ENCODE measurements at places on chromosomes 11 and 22.
A peak's percentile ranks its signal among the peaks of the same experiment; 100 is the strongest.

DNA sequence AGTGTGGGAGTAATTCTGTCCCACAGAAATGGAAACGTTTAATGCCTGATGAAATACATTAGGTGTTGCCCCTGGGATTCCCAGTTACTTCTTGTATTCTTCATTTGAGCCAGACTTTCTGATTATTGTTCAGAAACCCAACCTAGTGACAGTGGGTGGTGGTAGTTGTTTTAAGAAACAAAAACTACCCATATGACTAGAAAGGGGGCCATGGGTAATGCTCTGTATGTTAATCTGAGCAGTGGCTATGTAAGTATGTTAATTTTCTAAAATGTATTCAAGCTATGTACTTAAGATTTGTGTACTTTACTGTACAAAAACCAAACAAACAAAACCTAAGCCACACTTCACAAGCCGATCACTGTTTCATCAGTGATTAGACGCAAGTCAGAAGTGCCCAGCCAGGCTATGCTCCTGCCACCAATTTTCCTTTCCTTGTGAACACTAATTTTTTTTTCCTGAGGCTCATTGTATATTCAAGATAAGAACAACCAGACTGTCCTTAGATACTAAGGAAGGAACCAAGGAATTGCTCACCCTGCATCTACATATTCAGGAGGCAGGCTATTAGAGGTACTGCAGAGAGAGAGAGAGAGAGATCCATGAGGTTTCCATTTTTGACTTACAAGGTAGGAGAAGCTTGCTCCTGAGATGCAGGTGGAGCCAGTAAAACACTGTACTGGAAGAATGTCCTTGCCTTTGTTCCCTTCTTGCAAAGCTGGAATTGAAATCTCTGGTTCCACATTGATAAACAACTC, 122.7 kb downstream of the DBX1 start:
- DNase-seq: no peak

DNA sequence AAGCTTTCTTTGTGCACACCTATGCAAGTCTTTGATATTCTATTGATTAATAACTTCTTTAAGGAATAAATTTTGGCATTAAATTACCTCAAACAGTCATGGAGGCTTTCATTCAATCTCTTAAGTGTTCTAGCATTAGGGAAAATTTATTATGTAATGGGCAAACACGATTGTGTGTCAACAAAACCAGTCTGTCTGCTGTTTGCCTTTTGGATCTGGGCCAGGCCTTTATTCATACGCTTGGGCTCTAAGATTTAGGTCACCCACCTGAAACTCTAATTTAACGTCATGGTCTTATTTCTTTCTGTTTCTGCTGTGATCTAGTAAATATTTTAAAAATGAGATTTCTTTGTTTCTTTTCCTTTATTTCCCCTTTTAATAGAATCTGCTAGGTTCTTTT, 1270.6 kb downstream of the LRRC4C start:
- DNase-seq: no peak

DNA sequence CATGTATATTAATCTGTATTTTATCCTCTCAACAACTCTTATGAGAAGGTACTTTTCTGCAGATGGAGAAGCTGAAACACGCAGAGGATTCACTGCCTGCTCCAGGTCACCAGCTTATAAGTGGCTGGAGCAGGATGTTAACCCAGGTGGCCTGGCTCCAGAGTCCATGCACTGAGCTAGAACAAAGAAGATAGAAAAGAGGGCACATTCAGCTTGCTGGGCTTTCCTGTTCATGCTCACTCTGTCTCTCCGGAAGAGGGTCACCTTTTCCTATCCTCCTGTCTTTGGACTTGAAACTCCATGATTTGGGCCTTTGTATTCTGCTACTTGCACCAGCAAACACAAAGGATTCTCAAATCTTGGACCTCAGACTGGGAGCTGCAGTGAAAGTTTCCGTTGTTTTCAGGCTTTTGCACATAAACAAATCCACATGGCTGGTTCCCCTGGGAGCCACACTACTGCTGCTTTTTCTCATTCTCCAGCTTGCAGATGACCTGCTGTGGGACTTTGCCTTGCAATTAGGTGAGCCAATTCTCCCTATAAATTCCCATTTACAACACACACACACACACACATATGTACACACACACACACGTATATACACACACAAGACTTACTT, 117.3 kb upstream of the GRK3 start:
- no peak for DNase-seq

DNA sequence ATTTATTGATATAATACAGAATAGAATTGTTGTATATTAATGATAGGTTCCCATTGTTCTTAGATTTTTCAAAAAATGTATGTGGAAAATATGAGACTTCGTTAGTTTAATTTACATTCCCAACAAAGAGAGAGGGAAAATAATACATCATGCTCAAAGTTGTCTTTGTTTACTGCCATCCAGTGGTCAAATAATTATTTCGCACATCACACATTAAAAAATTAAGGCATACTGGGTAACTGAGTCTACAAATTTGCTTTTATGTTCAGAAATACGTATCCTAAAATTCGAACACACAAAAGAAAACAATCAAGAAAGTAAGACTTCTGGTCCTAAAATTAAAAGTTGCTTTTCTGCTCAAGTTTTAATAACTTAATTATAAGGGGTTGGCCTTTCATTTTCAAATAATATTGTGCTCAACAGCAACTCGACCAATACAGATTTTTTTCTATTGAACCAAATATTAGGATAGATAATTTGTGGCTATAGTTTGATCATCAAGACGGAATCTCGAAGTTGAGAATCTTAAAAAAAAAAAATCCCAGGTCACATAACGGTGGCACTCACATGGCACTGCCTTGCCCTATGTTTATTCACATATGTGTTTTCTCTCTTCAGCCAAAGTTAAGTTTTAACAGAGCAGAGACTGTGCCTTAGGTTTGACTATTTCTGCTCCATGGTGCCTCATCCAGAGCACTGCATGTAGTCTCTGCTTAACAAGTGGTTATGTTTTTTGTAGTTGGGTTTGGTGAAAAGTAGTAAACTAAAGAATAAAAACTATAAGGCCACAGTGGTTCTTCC, 12.3 kb downstream of the PDGFD start:
- no peak for DNase-seq

DNA sequence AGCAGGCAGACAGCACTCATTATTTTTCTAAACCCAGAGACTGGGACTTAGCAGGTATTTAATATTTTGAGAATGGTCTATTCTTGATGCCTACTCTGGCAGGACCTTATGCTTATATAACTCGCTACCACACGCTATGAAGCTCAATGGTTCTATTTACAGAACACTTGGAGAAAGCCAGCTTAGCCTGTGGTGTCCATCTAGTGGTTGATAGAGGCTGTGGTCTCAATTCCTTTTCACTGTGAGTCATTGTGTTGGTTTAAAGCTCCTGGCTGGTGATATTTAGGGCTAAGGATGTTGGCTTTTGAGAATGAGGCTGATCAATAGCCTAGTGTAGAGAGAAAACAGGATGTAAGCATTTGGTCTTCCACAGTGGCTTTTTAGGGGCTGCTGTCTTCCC, 206.4 kb downstream of the DBX1 start:
- DNase-seq: no peak

DNA sequence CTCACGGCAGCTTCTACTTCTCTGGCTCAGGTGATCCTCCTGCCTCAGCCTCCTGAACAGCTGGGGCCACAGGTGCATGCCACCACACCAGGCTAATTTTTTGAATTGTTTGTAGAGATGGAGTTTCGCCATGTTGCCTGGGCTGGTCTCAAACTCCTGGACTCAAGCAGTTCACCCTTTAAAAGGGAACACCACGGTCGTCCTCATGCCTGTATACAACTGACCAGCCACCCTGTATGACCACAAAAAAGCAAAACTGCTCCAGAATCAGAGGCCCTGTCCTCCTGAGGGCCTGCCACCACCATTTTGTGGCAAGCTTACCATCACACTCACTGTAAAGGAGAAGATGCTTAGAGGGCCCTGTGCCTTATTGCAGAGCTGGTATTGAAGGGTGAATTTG, 2.2 kb downstream of the GLB1L3 start:
- DNase-seq: no peak

- DNase-seq: no peak
These were observed 57.8 kb downstream of the MED15 start for GRCh38 chr22:20565079-20565734.

DNA sequence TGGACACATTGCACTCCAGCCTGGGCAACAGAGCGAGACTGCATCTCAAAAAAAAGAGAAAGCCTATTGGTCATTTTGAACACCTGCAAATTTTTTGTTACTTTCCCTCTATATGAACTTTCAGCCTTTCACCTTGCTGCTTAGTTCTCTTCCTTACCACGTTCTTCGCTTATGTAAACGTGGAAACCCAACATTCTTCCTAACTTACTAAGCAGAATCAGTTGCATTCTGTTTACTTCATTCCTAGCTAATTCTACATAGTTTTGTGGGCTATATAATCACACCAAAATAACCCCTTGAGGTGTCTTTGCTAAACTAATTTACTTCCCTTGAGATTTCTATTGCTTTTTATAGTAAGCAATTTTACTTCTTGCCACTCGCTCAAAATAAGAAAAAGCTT, 23.2 kb downstream of the MS4A4A start:
- no peak for DNase-seq

DNA sequence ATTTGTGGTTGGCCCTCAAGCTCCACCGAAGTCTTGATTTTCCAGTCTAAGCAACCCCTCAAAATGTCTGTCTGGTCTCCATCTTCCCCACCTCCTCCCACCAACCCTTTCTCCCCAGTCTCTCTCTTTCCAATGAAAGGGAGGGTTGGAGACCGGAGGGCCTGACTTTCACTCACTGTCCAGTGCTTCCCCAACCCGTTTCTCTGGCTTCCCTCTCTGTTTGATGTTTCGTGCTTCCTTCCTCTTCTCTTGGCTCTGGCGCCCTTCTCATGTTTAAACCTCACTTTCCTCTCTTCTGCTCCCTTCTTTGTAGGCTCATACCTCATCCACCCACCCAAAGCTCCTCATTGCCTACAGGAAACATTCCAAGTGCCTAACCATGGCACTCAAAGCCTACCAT, 11.1 kb upstream of the VPS37C start:
- no peak for DNase-seq

- DNase-seq: no peak
These were observed 19.4 kb downstream of the HTR3A start for GRCh38 chr11:113994077-113994954.

GRCh38 chr11:112266410-112266778, 5.7 kb upstream of the PLET1 start:
- no peak for DNase-seq

DNA sequence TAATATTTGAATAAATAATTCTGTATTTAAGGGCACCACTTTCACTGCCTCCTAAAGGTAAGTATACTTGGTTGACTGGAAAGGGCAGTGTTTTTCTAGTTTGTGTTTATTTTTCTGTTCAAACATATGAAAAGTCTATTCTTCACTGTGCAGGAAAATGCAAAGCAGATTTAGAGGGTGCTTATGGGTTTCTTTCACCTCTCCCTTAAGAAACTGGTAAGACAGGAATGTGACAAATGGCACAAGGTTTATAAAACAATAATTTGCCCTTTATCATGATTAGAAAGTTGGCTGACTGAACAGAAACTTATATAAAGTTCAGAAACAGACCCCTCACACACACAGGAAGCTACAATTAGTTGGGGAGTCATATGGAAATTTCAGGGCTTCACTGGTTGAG, 60.6 kb downstream of the PLEKHA7 start:
- peak; percentile 17 for DNase-seq

DNA sequence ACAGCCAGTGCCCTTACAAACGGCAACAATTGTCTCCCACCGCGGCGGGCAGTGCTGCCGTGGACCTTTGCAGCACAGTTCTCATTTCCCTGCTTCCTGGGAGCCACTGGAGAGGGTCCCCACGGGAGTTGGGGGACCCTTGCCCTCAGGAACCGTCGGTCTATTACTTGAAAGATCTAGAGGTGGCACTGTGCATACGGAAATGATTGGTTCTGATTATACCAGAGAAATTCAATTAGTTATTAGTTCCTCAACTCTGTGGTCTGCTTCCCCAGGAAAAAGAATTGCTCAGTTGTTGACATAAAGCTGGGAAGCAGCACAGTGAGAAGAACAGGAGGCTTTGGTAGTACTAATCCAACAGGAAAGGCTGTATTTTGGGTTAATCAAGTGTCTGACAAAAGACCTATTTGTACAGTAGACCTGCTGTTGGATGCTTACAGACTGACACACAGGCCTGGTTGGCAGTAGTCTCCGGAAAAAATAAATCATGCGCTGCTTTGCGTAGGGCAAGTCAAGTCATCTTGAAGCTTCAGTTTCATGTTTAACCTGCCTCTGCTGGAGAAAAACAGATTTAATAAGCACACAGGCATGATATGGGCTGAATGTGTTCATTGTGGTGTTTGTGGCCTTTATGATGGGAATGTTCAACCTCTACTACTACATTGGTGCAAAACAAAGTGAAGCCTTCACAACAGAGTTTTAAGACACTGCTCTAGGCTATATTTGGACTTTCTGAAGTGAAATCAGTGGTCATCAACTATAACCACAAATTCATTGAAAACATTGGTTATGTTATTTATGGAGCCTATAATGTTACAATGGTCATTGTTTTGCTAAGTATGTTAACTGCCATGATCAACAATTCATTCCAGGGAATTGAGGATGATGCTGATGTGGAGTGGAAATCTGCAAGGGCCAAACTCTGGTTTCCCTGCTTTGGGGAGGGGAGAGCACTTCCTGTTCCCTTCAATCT, 54.6 kb upstream of the SC5D start:
- no peak for DNase-seq

- no peak for DNase-seq
These were observed 89.9 kb downstream of the PPP6R3 start for GRCh38 chr11:68550485-68550817.

- no peak for DNase-seq
These were observed 539 bp downstream of the EIF4ENIF1 start for GRCh38 chr22:31488988-31489617.

DNA sequence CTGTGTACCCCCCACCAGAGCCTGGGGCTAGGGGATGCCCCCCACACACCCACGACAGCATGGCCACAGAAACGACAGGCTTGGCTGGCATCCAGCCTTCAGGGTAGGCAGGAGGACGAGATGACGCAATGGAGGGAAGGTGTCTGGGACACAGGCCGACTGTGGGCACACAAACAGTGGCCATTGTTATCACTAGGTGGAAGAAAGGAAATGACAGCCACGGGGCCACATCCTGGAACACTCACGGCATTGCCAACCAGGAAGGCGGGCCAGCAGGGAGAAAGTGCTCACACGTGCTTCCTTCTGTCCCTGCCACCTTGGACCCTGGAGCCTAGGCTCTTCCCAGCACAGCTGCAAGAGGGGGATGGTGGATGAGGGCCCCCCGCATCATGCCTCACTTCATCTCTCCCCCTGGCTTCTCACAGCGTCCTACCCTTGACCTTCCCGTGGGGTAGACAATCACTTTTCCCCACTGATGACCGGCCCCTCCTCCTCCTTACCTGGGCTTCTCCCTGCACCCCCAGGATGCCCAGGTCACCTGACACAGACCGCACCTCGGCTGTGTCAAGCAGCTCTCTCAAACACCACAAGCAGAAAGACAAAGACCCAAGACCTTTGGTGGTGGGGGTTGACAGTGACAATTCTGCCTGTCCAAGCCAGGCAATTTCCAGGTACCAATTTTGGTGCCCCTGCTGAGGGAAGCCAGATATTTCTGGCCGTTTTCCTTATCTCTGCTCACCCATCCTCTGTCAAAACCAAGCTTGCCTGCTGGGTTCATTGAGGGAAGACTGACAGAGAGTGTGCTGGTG, 8.6 kb downstream of the PLA2G6 start:
- DNase-seq: no peak

GRCh38 chr11:72776844-72777754, 16.7 kb downstream of the STARD10 start:
- DNase-seq: no peak

All from NCI-H1048 (cell line).